ENCODE measurements at places on chromosomes 11 and 22. TPM values are rescaled to one million over a fixed set of nuclear protein-coding genes. Genes with fewer than 3 reads are reported as not detected.

GRCh38 chr22:39318507-39319283 is 728 bp downstream of the RPL3 start:
- H3K27me3 ChIP-seq = no peaks in the 10 kb centered on the region
- no peaks in the 10 kb centered on the region for H3K4me1 ChIP-seq
- DNase-seq = no peak
- H3K27ac ChIP-seq = peak overlapping the region; percentile 97

GRCh38 chr22:30519842-30520425 is 14.4 kb upstream of the SEC14L4 start:
- no peaks in the 10 kb centered on the region for H3K27me3 ChIP-seq
- H3K4me3 ChIP-seq = no peak overlapping the region
- no peak overlapping the region for H3K27ac ChIP-seq
- H3K36me3 ChIP-seq = no peaks in the 10 kb centered on the region

- no peaks in the 10 kb centered on the region for H3K27me3 ChIP-seq
- no peaks in the 10 kb centered on the region for H3K36me3 ChIP-seq
- no peak overlapping the region for H3K4me3 ChIP-seq
- no peak for DNase-seq
These were observed 107.8 kb downstream of the FCHSD2 start for GRCh38 chr11:73034331-73034730.

- H3K4me1 ChIP-seq = no peaks in the 10 kb centered on the region
- H3K27me3 ChIP-seq = no peaks in the 10 kb centered on the region
These were observed 31.7 kb downstream of the ADAMTS15 start for GRCh38 chr11:130480186-130480585.

GRCh38 chr11:26331911-26332571 is at the start of gene ANO3:
TSS of gene ANO3 (plus strand) at chr11:26332130. CDS start at chr11:26332276, 146 bp downstream.
- DNase-seq = no peak
- H3K4me1 ChIP-seq = peaks cover 10% of the 10 kb centered on the region
- H3K4me3 ChIP-seq = no peak within 1 kb of the TSS
- H3K27ac ChIP-seq = no peak within 1 kb of the TSS
- no peaks in the 10 kb centered on the region for H3K27me3 ChIP-seq
- no peaks in the 10 kb centered on the region for H3K36me3 ChIP-seq

GRCh38 chr11:76419896-76420295 is 24.9 kb upstream of the EMSY start:
- no peak overlapping the region for H3K4me3 ChIP-seq
- no peaks in the 10 kb centered on the region for H3K4me1 ChIP-seq
- no peak overlapping the region for H3K27ac ChIP-seq
- no peaks in the 10 kb centered on the region for H3K36me3 ChIP-seq
- DNase-seq = no peak

Gene TPBGL
- total RNA-seq = 0.15 TPM

Gene RPL27A
- total RNA-seq = 620 TPM
